ENCODE measurements at places on chromosomes 13 and 19.
A peak's percentile ranks its signal among the peaks of the same experiment; 100 is the strongest.

- no peak for DNase-seq
Observed at GRCh38 chr19:27972291-27973040, 1240.5 kb downstream of the UQCRFS1 start.

DNA sequence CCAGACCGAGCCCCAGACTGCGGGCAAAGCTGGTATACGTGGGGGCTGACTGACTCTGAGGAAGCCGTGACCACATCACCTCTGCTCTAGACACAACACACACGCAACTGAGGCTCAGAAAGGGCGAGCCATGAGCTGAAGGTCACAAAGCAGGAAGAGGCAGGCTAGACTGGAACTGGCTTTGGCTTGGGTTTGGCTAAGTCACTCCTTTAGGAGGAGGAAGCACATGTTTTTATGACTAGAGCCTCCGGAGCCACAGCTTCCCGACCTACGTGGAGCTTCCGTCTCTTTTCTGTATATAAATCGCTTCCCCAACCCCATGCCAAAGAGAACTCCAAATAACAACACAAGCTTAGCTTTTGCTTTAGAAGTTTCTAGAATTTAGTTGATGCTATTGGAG lies 48.0 kb downstream of the RFX2 start:
- DNase-seq = no peak

DNA sequence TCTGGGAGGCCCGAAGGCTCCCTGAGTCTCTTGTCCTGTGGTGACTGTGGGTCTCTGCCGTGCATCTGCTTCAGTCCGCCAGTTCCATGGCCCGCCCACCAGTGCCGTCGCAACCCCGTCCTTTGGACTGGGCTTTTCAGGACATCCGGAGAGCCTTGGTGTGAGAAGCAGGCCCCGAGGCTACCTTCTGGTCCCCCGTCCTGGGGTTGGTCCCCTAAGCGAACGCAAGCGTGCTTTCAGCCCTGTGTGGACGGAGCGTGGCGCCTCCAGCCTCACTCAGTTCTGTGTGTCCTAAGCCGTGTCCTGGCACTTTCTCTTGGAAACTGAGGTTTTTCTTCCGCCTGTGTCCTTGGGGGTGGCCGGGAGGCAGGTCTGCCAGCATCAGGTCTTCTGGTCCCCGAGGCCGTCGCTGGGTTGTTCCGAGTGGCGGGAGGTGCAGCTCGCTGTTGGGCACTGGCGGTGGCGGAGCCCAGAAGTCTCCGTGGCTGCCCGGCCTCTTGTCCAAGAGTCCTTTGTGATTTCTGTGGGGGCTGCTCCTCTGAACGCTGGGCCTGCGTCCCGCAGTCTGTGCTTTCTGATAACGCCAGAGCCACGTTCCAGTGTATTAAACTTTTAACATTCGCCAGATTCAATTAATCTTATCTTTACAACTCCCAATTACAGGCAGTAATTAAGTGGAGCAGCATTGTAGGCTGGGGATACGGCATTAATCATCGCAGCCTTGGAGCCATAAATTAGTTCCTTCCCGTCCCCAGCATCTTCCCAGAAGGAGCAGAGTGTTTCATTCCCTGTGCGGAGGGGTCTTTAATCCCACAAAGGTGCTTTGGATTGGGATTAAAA lies 99.5 kb downstream of the KDM4B start:
- no peak for DNase-seq

GRCh38 chr19:489418-490196 lies 6.7 kb upstream of the MADCAM1 start:
- no peak for DNase-seq

GRCh38 chr13:75685239-75685697 lies 49.1 kb downstream of the LMO7 start:
- DNase-seq = no peak

GRCh38 chr13:41652735-41653361 lies 195.5 kb downstream of the RGCC start:
- DNase-seq = no peak

DNA sequence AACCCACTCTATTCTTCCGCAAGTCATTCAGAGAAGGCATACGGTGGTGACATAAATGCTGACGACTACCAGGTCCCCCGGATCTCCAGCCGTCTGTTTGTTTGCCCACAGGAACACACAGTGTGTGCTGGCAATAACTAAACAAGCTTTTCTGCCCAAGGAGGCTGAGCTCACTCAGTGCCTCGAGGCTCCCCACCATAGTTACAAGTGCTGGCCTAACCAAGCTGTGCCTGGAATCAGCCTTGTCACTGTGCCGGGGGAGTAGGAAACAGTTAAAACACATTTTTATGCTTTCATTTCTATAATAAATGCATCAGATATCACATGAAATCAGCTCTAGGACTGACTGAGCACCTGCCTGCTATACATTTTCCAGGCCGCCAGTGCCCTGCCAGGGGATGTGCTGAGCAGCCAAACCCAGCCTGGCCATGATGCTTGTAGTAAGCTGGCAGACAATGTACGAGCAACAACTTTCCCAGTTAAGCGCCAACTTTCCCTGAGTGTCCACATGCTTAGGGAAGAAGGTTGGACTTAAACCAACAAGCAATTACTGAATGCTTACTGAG lies 28.1 kb downstream of the BRD4 start:
- no peak for DNase-seq

DNA sequence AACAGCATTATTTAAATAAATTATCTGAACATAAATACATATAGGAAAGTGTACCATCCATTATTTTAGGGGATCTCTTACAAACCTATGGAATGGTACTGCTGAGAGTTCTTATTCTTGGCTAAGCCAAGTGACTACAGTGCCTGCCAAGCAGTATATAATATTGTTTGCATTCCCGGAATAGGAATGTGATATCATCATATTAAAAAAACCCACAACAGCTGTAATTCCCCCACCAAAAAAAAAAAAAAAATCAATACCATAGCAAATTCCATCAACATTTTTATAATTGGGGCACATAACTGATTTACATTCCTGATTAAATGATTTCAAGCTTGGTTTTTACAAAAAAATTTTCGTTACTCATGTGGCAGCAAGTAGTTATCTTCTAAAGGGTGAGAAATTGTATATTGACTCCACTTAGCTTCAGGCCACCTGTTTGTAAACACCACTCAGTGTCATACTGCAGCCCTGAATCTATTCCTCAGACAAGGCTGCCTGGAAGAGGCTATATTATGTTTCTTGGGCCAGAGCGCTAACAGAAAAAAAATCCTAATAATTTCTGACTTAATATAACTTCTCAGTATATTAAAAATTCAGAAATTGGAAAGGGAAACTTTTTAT lies 278.1 kb downstream of the DNAJC15 start:
- DNase-seq = no peak

DNA sequence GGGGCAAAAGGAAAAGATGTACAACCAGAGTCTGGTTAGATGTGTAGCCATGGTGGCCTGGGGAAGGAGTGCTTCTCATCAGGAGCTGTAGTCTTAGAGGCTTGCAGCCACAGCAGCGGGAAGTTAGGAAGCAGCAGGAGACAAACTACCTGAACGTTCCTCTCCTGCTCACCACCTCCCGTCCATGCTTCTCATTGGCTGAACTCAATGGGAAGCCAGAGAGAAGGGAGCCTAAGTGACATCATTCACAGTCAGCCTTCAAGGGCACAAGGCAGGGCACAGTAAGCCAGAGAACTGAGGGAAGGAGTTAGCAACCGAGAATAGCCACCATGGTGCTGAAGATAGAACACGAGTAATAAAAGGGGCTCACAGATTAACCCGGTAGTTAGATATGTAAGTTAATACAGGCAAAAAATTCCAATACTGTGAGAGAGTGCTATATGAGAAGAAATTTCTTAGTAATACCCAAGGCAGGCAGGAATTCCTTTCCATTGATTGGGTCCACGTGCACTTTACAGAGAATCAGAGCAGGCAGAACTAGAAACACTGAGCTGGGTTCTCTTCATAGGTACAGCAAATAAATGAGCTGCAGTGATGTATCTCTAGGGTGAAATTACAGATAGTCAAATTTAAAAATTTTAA lies 391.5 kb upstream of the DACH1 start:
- DNase-seq = no peak

- DNase-seq = no peak
Observed at GRCh38 chr19:40147338-40147692, 43.9 kb upstream of the MAP3K10 start.

- DNase-seq = peak; percentile 58
Observed at GRCh38 chr19:29941828-29942403, at the start of gene URI1. TSS of gene URI1 (plus strand) at chr19:29942239. CDS start at chr19:29942548, 309 bp downstream.

GRCh38 chr19:33293255-33294057 lies 8.9 kb downstream of the CEBPA start:
- no peak for DNase-seq
